ENCODE measurements at places on chromosomes 5 and 9.

DNA sequence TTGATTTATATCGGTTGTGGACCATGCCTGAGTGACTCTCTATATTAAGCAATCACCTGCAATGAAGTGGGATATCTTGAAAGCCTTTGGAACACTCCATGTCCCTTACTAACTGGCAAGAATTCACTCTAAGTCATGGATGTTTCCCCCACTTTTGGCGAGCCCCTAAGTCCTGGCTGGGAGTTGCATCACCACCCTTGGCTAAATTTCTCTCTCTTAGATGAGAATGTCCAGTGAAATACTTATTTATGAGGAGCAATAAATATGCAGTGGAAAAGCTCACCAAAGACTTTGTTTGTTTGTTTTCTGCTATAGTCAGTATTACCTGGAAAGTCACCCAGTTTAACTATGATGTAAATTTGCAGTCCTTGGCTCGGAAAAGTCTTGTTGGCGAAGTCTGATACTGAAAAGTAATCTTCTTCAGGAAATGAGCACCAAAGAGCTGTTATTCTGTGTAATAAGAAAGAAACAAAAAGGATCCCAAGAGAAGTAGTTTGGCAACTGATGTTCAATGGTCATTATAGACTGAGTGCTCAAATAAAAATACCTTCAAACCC, 333.8 kb downstream of the DMRT2 start:
- no peak for DNase-seq

GRCh38 chr5:166004006-166004405, 2287.4 kb upstream of the WWC1 start:
- no peak for DNase-seq

GRCh38 chr5:647311-647710, 35.2 kb downstream of the CEP72 start:
- no peak for DNase-seq

DNA sequence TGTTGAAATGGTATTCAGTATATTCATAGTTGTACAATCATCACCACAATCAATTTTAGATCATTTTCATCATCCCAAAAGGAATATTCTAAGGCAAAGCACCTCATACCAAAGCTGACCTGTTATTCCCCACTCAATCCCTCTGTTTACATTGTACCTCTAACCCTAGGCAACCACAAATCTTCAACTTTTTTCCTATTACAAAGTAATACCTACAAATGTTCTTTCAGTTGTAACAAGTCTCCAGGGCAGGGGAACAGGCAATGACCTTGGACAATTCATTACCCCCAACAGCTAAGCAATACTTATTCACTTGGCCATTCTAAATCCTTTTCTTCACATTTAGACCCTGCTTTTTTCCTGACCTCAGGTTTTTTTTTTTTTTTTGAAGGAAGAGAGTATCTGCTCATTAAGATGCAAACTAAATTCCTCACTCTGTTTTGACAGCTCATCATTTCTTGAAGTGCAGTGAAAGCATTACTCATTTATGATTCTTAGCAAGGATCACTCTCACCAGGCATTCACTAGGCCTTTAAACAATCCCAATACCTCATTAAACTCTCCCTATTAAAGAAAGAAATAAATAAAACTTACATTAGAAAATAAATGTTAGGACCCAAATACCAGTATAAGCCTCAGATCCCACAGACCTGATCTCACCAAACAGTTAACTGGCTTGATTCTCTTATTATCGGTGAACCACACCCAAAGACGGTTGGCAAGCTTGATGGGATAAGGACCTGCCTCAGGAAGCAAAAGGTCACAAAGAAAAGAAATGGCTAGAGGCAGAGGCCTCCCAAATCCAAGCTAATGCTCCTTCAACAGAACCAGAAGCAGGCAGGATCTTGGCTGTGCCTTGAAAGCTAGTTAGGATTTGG, 15.3 kb downstream of the MTMR12 start:
- no peak for DNase-seq

Measured in urothelium cell line (cell line).